ENCODE measurements at places on chromosomes 1 and 21.

DNA sequence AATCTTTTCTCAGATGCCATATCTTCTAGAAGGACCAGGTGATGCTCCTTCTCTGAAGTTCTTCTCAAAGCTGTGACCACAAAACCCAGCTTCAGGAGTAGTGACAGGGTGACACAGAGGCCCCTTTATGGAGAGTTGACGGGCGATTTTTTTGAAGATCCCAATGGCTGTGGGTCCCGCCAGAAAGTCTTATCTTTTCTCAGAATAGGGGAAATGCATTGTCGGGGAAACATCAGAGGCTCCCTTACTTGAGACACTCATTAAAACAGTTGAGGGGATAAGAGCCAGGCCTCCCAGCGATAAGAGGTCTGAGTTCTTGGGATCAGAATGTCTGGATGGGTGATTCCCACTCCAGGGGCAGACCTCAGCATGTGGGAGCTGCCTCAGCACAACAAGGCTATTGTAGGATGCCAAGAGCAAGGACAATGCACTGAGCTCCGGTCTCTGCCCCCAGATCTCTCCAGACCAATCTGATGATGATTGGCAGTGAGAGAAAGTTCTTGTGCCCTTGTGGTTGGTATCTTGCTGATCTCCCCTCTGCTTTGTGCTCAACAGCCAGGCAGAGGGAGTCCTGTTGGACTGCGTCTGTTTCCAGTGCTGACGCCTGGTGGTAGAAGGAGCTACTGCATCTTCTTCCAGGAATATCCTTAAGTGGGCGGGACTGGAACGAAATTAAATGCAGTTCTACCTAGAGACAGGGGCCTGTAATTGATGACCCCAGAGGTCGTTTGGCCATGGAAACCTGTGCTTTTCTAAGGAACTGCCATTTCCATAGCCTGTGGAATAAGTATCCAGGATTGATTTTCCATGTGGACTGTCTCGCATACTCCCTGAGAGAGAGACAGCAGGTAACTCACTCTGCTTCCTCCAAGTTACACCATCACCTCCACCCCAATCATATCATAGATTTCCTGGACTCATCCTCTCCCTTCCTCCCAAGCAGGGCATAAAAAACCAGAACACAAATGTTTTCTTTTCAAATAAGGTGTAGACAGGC is 6.8 kb upstream of the ACKR1 start:
- peak; percentile 88 for DNase-seq

GRCh38 chr1:90926971-90927370 is 94.9 kb downstream of the ZNF644 start:
- no peak for DNase-seq

- DNase-seq: no peak
Observed at GRCh38 chr21:44653656-44654575, 543 bp downstream of the KRTAP12-4 start.

GRCh38 chr1:47214549-47214948 is 17.5 kb downstream of the TAL1 start:
- DNase-seq: no peak

GRCh38 chr1:205056188-205056611 is 13.2 kb downstream of the CNTN2 start:
- no peak for DNase-seq

- DNase-seq: no peak
Observed at GRCh38 chr21:43277481-43278351, 108.9 kb downstream of the CRYAA start.

DNA sequence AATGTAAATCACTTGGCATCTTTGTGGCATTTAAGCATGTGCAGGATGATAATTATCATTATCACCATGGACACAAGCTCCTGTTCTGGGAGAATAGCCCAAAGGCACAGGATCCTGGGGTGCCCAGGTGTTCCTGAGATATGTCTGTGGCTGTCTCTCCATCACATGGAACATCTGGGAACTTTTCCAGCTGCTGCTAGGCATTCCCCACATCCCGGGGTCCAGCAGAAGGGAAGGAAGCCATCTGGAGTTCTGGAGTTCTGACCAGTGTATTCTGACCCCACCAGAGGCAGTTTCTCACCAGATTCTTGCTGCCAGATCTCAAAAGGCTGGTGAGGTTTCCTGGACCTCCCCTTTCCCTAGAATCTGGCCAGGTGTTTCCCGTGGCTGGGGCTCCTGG is 259.7 kb upstream of the VAMP3 start:
- DNase-seq: no peak

GRCh38 chr1:14591600-14591999 is 6.9 kb upstream of the KAZN start:
- DNase-seq: no peak

- DNase-seq: no peak
Observed at GRCh38 chr1:121558514-121558913, 373.7 kb downstream of the SRGAP2C start.
